ENCODE measurements at places on chromosomes 4 and X.

- DNase-seq = no peak
Measured at GRCh38 chr4:175035905-175036304, 117.7 kb downstream of the ADAM29 start.

GRCh38 chr4:39565878-39566600 lies 38.8 kb upstream of the UGDH start:
- DNase-seq = no peak

DNA sequence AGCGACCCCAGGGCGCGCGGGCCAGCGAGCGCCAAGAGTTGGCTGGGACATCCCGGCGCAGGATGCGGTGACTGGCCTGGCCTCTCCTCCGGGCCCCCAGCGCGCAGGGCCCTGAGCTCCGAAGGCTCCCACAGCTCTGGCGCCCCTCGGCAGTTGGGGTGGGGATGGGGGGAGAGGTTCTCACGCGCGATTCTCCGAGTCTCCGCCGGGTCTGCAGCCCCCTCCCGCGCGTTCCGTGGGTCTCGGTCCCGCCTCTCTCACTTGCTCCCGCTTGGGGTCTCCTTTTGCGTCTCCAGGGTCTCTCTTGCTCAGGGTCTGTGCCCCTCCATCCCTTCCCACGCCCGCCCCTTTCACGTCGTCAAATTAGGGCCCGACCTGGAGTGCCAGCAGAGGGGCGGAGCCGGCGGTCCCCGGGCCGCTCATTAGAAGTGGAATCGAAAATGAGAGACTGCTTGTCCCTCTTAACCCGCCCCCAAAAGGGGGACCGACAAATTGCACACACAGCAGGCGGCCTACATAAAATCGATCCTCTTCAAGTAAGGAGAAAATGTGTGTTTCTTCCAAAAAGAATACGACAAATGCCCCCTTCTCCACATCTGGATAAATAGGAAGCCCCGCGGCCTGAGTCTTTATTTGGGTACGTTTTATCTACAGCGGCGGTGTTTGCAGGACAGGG lies 877 bp upstream of the NKX1-1 start:
- DNase-seq = no peak

- DNase-seq = no peak
Measured at GRCh38 chr4:179977378-179977777, 2265.8 kb upstream of the TENM3 start.

GRCh38 chrX:142036116-142036515 lies 132.4 kb downstream of the MAGEC1 start:
- DNase-seq = no peak

Data from activated T-helper 9 cell treated with anti-CD3 and anti-CD28 coated beads, Interleukin-2, amount 50 U/mL, for 16 hours (primary cell).